ENCODE measurements at places on chromosomes 4 and X.

DNA sequence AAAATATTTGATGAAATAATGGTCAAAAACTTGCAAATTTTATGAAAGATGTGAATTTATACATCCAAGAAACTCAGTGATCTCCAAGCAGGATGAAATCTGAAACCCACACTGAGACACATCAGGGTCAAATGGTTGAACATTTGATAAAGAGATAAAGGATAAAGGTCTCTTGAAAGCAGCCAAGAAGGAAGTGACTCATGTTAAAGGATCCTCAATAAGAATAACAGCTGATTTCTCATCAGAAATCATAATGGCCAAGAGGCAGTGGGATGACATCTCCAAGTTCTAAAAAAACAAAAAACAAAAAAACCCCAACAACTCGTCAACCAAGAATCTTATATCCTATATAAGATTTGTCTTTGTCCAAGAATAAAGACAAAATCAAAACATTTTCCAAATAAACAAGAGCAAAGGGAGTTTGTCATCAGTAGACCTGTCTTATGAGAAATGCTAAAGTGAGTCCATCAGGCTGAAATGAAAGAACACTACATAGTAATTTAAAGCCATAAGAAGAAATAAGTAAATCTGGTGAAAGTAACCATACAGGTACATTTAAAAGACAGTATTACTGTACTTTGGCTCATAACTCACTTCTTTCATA, 121.7 kb downstream of the PDS5A start:
- no peak for DNase-seq

- no peak for DNase-seq
Observed at GRCh38 chr4:118936406-118936805, 47.8 kb downstream of the SYNPO2 start.

DNA sequence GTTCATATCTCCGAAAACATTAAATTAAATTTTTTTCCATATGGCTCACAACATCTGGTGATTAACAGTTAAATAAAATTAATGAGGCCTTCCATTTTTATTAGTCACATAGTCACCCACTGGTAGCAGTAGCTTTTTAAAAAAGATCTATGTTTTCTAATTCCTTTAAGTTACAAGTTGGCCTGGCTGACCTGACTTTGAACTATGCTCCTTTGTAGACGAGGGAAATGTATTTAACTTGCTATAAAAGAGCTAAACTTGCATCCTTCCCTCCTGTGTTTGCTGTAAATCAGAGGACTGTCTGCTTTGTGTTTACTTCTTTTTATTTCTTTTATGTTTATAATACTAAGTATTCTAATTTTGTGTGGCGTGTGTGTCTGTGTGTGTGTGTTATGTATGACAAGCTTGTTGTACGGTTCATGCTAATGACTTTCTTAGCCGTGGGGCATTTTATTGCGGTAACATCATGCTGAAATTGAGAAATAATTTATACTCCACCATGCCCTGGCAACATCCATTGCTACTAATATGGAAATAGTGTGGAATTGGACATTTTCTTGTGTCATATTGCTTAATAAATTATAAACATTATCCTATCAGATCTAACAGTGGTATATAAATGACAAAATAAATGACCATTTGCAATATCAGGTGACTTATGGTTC, 241.7 kb downstream of the SNCA start:
- DNase-seq = no peak

DNA sequence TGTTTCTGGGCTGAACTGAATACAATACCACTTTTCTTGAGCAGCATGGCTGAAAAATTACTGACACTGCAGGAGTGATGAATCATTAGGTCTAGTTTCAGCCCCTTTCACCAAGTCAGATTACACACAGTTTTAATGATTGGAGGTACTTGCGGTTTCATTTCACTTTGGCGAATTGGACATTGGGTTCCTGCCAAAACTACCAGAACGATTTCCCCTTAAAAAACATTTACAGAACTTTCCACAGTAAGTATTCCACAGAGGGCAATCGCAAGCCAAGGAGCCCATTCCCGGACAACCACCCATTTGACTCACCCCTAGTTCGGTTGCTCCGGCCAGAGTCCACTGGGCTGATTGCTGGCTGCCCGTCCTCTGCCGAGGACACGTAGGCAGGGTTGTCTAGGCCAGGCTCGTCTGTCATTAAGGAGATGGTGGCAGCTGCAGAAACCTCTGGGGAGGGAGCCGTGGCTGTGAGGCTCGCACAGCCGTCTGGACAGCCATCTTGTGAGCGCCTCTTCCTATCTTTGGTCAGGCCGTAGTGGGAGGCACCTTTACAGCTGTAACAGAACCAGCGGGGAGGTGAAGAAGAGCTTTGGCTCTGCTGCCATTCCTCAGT, 83.5 kb downstream of the LNX1 start:
- DNase-seq = no peak

DNA sequence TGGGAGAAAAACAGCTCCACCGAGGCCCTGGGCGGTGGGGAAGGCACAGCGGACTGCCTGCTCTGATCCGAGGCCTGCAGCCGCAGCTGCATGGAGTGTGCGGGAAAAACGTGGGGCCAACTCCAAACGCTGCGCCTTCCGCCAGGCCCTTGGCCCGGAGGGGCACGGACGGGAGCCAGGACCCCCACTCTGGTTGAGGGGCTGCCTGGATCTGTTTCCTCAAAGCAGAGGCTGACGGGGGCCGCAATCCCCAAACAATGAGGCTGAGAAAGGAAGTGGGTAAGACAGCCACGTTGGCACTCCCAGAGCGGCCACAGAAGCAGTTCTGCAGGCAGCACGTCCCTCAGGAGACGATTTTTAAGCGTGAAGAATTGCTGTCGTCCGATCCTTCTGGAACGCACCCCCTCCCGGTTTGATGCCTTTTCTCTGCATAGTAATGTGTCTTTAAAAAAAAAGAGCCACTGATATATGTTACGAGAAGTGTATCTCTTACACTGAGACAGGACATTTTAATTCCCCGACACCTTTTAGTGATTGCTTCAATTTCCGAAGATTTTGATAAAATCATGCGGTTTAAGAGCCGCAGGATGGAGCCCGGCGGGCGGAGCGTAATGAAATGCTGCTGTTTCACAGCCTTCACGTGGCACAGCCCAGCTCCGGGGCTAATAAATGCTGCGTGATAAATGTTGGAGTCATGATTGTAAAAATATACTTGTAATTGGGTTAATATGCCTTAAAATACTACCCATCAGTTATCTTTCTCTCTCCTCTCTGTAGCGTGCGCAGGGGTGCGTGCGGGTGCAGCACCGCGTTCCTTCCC, 85.7 kb downstream of the FAM53A start:
- no peak for DNase-seq

DNA sequence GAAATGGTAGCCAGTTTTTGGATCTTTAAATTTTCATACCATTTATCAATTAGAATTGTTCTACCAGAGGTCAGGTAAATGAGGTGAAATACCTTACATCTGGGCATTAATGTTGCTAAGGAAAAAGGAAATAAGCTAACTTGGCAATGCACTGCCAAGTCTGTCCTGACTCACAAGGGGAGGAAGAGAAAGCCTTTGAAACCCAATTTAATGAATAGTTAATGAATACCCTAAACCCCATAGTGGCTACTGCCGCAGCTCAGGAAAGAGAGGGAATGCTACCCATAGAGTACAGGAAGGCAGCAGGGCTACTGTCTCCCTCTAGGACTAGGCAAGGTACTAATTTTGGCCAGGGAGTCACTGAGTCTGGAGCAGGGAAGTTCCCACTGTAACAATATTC, 16.8 kb upstream of the DHX15 start:
- no peak for DNase-seq

DNA sequence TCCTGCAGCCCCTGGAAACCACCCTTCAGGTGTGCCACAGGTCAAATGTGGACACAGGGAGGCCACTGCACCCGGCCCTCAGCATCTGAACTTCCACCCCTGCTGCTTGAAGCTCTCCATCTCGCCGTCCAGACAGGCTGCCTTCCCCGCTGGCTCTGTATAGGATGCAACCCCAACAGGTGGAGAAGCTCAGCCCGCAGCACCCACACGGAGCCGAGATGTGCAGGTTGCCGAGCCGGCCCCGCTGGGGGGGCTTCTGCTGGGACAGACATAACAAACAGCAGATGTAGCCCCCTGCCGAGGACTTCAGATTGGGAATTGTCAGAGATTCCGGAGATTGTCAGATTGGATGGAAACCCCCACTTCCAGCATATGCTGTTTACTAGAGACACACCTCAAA, 20.5 kb downstream of the TMEM187 start:
- peak; percentile 25 for DNase-seq

DNA sequence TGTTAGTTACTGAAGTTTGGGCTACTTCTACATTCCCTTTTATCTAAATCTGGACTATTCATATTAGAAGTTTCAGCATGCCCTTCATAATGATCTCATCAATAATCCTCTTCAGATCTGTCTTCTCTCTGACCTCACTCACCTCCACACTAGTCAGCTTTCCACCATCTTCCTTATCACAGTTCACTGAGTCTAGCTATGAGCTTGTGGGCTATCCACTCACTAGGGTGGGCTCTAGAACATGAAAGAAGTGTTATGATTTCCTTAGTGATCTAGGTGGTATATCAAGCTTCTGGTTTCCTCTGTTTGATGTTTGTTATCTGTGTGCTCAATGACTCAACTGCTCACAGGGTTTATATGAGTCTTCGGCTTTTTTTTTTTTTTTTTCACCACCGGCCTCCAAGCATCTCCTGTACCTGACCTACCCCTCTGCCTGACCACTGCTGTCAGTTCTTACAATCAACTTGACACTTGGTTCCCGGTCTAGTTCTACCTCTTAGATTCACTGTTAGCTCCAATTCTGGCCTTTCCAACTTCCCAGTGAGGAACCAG, 103.1 kb downstream of the PAPSS1 start:
- DNase-seq = no peak

GRCh38 chr4:143455211-143455610, 58.3 kb upstream of the SMARCA5 start:
- DNase-seq = no peak

GRCh38 chr4:98260047-98260578, 1.1 kb upstream of the RAP1GDS1 start:
- DNase-seq = no peak

- DNase-seq = no peak
Observed at GRCh38 chr4:4989083-4989622, 30.1 kb downstream of the CYTL1 start.

- DNase-seq = no peak
Observed at GRCh38 chr4:152488246-152488645, 47.6 kb downstream of the FBXW7 start.

DNA sequence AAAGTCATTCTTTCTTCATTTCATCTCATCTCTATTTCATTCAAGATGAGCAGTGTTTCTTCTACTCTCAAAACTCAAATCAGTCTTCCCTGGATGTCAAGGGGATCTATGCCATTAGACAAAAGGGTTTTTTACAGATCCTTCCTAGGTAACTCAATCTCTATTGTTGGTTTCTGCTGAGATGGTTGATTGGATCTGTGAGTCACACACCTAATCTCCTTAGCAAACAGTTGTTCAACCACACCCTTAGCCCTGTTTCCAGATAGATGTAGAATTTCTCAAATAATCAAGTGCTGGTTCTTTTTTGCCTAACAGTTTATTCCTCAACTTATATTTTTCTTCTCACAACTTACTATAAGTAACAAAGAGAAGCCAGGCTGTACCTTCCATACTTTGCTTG, 200.5 kb downstream of the KDR start:
- DNase-seq = no peak

DNA sequence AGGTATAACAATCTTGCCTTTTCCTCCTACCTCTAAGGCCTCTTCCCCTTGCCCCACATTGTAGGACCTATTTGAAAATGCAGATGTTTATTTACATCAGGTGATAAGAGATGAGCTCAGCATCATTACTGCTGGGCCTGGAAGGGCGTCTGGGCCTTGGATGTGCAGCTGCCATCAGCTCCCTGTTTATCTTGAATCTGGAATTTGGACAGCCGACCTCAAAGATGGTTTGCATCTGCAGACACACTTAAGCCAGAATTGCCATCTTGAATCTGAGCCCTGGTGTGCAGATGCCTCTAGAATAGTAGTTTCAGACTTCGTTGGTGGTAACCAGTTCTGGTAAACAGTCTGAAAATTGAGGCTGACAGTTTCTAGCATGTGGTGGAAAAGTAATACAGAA, 59.0 kb downstream of the FAM193A start:
- DNase-seq = no peak

- no peak for DNase-seq
Observed at GRCh38 chr4:70747874-70748273, 26.1 kb downstream of the RUFY3 start.

- DNase-seq = no peak
Observed at GRCh38 chr4:1043162-1043561, 31.7 kb downstream of the FGFRL1 start.

DNA sequence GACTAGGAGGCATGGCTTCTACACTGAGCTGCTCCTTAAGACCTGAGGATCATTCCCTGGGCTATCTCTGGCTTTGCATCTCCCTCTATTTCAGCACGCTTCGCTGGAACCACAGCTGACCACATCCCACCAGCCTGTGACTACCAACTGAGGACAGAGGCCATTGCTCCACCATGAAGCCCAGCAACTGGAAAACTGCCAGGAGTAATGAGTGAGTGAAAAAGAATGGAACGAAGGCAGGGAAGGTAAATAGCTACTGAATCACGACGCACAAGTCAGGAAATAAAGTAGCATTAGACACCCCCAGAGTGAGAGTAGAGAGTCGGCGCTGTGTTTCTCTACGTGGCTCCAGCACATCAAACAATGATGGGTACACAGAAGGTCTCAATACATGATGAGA, 314.7 kb downstream of the LDB2 start:
- DNase-seq = no peak

- DNase-seq = no peak
Observed at GRCh38 chr4:55173580-55173979, 48.2 kb upstream of the KDR start.

- DNase-seq = no peak
Observed at GRCh38 chrX:50606300-50606950, 135.8 kb upstream of the DGKK start.

- no peak for DNase-seq
Observed at GRCh38 chr4:121096629-121097028, 24.3 kb upstream of the NDNF start.

DNA sequence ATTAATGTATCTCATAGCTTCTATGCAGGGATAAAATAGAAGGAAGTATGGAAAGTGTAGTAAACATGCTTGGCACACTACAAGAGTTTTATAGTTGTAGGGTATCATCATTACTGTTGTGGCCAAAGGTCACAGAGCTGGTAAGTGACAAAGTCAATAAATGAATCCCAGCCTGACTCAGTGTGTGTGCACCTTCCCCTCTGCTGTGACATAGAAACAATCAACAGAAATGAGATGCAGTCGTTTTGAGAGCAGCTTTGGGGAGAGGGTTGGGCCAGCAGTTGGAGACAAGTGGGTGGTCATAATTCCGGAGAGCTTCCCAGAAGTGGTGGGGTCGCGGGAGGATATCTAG, 82.4 kb upstream of the RBPJ start:
- DNase-seq = no peak

GRCh38 chr4:44983083-44983482, 256.7 kb upstream of the GNPDA2 start:
- DNase-seq = no peak

DNA sequence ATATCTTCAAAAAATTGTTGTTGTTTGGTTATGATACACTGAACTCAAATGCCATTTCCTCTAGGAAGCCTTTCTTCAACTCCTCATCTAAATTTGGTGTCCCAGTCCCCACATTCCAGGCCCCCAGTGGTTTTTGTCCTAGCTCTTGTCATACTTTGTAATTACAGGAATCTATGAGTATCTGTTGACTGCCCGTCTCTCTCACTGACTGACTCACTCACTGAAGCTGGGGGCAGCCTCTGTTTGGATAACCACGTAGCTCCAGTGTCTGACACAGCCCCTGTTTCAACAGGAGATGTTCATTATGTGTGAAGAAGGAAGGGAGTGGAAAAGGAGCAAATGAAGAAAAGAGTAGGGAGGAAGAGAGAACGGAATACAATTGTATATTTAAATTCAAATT, 284.1 kb upstream of the TENM3 start:
- no peak for DNase-seq

Measured in cerebellar nuclear complex (tissue), 1 donor.